ENCODE measurements at places on chromosomes 11 and 22. TPM values are rescaled to one million over a fixed set of nuclear protein-coding genes. Genes with fewer than 3 reads are reported as not detected.

GRCh38 chr11:57940044-57940756 lies 83.5 kb upstream of the OR9Q1 start:
- DNase-seq, result no peak

The MMP13 gene
- polyA plus RNA-seq, result not detected

DNA sequence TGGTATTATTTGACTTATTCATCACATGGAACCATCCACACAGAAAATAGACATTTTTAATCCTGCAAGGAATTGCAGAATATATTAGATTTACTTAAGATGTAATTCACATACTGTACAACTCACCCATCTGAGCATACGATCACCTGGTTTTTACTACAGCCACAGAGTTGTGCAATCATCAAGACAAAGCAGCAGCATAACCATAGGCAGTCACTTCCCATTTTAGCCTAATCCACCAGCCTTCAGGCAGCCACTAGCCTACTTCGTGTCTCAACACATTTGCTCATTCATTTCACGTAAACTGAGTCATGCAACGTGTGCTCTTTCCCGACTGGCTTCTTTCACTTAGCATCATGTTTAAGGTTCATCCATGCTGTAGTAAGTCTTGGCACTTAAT lies 23.0 kb downstream of the PIWIL3 start:
- DNase-seq, result no peak

DNA sequence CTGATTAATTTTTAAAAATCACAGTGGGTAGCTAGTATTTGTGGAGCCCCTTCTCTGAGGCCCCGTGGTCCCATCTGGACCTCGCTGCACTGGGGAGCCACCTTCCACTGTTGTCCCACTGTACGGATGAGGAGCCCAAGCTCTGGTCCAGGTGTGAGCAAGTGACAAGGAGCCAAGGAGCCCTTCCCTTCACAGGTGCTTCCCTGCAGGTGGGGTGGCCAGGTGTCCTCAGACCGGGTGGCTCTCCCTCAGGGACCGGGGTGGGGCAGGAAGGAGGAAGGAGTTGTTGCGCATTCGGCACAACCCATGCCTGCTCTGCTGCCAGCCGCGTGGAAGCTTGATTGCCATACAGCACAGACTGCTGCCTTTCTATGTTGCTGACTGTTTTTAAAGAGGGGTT lies 10.4 kb upstream of the SEPTIN5 start:
- DNase-seq, result no peak

GRCh38 chr11:133896642-133897330 lies 51.5 kb upstream of the SPATA19 start:
- no peak for DNase-seq

GRCh38 chr11:2071748-2072385 lies 67.3 kb downstream of the IGF2 start:
- no peak for DNase-seq

DNA sequence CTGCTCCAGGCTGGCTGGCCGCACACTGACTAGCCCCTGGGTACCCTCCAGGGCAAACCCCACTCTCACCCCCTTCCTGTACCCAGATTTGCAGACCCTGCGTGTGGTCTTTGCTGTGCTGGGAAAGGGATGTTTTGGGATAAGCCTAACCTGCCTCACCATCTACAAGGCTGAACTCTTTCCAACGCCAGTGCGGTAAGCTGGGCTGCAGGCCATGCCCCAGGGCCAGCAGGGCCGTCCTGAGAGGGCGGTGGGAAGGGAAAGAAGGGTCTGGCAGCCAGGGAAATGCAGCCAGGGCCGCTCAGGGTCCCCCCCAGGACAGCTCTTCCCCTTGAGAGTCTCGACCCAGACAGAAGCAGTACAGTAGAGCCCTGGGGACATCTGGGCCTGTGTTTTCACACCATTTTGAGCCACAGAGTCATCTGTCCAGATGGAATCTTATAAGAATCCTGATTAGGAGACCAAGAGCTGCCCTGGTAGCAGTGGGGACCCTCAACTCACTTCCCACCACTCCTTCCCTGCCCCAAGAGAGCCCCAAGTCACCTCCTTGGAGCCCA lies 22.4 kb upstream of the SLC22A12 start:
- DNase-seq, result no peak

The SLC22A9 gene
- polyA plus RNA-seq, result not detected

- no peak for DNase-seq
These were observed 129.1 kb downstream of the MPPED2 start for GRCh38 chr11:30457087-30457486.

The PHF5A gene
- not detected for polyA plus RNA-seq

The APOC3 gene
- 1.2 TPM for polyA plus RNA-seq

DNA sequence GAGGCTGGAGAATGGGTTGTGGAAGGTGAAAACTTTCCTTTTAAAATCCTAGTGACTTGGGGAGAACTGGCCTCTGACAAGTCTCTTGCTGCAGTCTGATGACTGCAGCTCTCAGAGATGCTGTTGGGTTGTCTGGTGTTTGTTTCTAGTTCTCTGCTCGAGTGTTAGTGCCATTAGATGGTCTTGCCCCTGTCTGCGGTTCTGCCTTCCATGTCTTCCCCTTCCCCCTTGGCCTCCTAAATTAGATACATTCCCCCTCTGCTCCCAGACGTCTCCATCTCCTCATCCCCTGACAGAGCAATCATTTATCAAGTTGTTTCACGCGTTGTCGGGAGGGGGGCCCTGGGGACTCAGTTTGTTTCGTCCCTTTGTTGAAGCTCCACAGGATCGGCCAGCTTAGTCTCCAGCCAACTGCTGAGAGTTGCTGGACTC lies 67.7 kb downstream of the CECR2 start:
- no peak for DNase-seq

The IGF2 gene
- 5,941 TPM for polyA plus RNA-seq

The TRIM51 gene
- polyA plus RNA-seq, result not detected

The MYEOV gene
- 1.0 TPM for polyA plus RNA-seq

DNA sequence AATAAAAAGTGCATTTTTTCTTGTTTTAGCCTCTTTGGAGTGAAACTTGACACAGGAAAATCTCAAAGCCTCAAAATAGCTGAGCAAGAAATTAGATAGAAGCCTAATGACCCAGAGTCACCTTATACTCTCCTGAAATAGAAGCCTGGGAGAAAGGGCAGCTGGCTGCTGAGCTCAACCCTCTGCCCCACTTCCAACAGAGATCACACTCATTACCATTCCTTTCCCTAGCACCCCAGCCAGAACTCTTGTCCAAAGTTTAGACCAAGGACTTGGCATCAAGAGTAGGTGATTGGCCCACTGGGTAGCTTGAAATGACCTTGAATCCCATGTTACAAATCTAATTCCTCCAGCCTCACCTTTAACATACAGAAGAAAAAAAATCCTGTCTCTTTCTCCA lies 62.7 kb upstream of the AMOTL1 start:
- no peak for DNase-seq

The PKNOX2 gene
- not detected for polyA plus RNA-seq

- DNase-seq, result no peak
These were observed 18.8 kb downstream of the P2RY2 start for GRCh38 chr11:73236854-73237253.

- no peak for DNase-seq
These were observed 31.9 kb downstream of the MYH9 start for GRCh38 chr22:36355894-36356293.

GRCh38 chr22:37744589-37744988 lies 47.7 kb downstream of the TRIOBP start:
- DNase-seq, result no peak

DNA sequence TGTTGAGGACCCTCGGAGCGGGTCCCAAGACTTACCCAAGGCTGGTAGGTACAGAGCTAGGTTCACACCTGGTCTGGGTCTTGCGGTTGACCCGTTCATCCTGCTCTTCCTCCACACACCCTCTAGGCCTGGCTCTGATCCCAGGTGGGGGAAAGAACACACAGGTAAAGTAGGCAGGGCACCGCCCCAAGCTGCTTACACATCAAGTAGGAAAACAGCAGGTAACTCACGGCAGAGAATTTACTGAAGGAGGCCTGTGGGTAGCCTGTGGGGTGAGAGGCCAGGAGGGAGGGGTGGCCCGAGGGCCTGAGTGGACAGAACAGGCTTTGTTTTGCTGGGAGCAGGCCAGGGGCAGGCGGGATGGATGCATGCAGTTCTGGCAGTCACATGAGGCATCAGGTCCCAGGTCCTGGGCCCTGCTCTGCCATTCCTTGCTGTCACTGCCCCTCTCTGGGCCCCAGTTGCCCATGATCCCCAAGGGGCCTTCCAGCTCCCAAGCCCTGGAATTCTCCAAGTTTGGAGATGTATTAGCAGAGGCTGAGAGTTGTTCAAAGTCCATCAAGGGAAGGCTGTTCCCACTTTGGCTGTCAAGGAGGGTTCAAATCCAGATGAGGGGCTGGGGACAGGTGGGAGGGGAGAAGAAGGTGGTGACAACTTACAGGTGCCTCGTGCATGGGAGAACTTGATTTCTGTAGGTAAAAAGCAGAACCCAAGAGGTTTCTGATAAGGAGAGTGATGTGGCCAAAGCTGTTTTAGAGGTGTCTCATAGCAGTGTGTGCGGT lies 5.7 kb downstream of the TSKU start:
- no peak for DNase-seq

- DNase-seq, result no peak
These were observed 42.0 kb downstream of the MCHR1 start for GRCh38 chr22:40721266-40721665.

DNA sequence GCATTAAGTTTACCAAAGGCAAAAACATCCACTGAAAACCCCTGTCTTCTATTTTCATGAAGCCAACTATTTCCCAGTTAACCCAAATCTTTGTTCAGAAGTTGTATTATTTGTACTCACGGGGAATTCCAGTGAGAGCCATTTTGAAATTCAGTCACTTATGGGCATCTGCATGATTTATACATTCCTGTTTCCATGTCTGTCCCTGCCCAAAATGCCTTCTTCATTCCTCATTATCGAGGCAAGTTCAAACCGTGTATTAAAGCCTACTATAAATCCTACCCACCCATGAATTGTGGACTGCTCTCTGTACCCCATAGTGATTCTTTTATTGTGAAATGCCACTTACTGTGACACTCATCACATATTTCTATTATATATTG lies 772.7 kb downstream of the DLG2 start:
- DNase-seq, result no peak

DNA sequence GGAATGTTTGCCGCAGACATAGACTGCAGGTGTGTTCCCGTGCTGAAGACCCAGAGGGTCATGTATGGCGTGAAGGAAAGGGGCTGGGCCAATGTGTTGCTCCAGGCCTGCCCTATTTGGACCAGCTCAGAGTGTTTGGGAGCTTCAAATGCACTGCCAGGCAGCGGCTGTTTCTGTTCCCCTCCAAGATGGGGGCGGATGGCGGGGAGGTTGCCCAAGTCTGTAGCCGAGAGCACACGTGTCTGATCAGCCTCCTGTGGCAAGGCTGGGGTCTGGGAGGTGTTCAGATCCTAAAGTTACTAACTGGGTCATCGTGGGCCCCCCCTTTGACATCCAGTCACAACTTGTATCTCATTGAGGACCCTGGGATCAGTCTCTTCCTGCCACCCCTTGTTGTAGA lies 45.5 kb downstream of the CACNA1I start:
- DNase-seq, result no peak

- no peak for DNase-seq
These were observed 27.6 kb upstream of the SLC35C1 start for GRCh38 chr11:45777127-45777969.

GRCh38 chr11:75728992-75729391 lies 11.4 kb downstream of the MOGAT2 start:
- no peak for DNase-seq

DNA sequence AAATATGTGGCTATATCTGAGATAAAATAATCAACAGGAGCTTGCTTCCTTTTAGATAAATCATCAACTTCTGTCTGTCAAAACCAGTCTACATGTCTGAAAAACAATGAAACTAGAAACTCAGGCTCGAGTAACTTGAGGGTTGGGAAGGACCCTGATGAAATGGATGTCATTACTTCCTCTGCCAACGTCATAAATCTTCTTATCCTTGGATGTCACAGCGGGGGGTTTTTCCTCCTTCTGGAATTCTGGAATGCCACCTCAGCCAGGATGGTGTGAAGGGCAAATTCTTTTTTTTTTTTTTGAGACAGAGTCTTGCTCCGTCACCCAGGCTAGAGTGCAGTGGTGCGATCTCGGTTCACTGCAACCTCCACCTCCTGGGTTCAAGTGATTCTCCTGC lies 13.4 kb downstream of the LGR4 start:
- no peak for DNase-seq

The APOL4 gene
- polyA plus RNA-seq, result 11.2 TPM

GRCh38 chr11:107988397-107989158 lies 20.1 kb upstream of the CUL5 start:
- DNase-seq, result no peak

- DNase-seq, result no peak
These were observed 68.4 kb downstream of the GGTLC2 start for GRCh38 chr22:22712666-22713365.

- DNase-seq, result no peak
These were observed 43.5 kb downstream of the CD44 start for GRCh38 chr11:35182317-35182939.

The GAS2L1 gene
- 10.9 TPM for polyA plus RNA-seq

The MS4A4A gene
- 11.3 TPM for polyA plus RNA-seq

- DNase-seq, result no peak
These were observed 3.9 kb downstream of the RHOG start for GRCh38 chr11:3836903-3837302.

DNA sequence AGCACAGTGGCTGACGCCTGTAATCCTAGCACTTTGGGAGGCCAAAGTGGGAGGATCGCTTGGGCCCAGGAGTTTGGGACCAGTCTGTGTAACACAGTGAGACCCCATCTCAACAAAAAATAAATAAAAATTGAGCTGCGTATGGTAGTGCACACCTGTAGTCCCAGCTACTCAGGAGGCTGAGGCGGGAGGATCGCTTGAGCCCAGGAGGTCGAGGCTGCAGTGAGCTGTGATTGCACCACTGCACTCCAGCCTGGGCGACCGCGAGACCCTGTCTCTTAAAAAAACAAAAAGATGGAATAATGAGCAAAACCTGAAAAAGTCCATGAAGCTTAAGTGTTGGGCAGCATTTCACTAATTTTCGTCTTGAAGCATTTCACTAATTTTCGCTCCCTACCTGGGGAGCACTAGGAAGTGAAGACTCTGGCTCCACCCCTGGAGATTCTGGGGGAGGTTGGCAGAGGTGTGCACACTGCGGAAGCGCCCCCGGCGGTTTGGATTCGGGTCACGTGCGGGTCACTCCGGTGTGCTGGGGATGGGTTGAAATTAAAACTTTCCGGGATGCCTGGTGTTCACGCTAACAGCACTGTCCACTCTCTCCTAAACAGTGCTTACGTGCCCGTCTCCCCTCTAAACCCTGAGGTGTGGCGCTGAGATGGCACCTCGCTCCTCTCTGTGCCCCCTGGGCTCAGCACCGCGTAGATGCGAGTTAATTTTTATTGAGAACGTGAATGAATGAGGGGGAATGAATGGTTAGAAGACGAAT lies 906 bp upstream of the NAA40 start:
- no peak for DNase-seq

The MMP11 gene
- 16.4 TPM for polyA plus RNA-seq
